Stimulated activated CD4-positive, alpha-beta T cell treated with anti-CD3 and anti-CD28 coated beads, Interleukin-2, amount 100 ng/mL, for 24 hours (primary cell): ENCODE measurements at places on chromosomes 6 and 20.

GRCh38 chr6:48626421-48626820 is 515.4 kb upstream of the PTCHD4 start:
- no peak for DNase-seq

- no peak for DNase-seq
Measured at GRCh38 chr6:105545228-105545920, 142.5 kb upstream of the PREP start.

DNA sequence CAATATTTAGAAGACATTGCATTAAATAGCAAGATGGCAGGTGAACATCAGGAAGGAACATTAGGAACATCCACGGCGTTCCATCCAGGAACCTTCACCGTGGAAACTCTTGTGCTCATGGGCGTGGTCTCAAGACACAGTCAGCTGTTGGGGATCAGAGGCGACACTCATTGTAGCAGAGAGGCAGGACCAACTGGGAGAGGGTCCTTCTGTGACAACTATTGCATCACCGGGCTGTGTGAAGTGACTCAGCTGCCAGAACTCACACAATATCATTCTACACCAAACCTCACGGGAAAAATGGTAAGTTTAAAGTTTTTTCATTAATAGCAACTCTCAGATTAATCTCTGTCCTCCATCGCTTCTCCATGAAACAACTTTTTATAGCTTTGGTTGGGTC is 334.8 kb upstream of the SULF2 start:
- no peak for DNase-seq

- DNase-seq, result no peak
Measured at GRCh38 chr20:45964006-45964400, 8.0 kb downstream of the ZNF335 start.

GRCh38 chr20:57428324-57429158 is 37.3 kb downstream of the RBM38 start:
- no peak for DNase-seq

DNA sequence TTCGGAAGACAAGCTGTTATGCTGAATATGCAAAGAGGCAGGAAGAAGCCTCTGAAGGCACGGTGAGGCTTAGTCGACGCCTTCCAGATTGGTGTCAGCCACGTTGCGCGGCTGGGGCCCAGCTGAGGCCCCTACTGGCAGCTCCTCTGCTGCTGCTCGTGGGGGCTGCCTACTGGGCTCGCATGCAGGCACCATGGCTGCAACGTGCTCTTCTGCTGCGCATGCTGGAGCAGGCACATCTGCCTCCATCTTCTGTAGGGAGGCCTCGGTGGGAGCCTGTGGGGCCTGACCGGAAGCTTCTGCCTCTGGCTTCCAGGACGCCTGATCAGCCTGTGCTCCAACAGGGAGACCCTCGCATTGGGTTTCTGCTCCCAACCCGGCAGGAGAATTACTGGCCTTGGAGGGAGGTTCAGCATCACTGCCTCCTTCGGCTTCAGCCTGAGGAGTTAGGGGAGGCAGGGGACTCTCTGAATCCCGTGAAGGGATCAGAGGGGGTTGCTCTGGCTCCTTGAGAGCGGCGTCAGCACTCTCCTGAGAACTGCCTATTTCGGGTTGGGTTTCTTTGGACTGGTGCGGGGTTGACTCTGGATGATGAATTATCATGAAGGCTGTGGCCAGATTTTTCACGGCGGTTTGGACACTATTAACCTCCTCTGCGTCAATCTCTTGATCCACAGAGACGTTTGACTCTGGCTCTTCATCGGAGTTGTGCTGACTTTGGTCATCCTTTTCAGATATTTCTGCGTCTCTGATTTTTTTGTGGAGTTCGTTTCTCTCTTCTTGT is 49.1 kb downstream of the TXLNB start:
- no peak for DNase-seq
